Stimulated activated CD8-positive, alpha-beta memory T cell treated with anti-CD3 and anti-CD28 coated beads, Interleukin-4, amount 100 ng/mL, for 1 hour (primary cell): ENCODE measurements at places on chromosomes 5 and 9.

GRCh38 chr9:85484235-85484634 is 257.5 kb downstream of the AGTPBP1 start:
- no peak for DNase-seq

DNA sequence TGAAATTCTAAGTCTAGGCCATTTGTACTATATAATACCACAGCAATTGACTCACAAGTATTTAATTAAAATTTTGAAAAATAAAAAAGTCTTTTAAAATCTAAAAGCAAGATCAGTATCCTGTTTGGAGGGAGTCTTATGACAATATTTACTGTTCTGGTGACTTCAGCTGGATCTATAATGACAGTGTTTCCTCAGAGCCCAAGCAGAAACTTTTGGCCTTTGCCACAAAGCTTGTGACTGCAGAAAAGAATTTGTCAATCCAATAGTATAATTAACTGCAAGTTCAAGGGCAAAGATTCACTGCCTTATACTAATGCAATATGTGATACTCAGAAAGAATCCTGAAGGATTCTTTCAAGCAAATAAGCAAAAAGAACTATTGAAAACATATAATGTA is 49.6 kb upstream of the RAPGEF6 start:
- DNase-seq: no peak

- DNase-seq: no peak
These were observed 156.6 kb downstream of the AOPEP start for GRCh38 chr9:94882966-94883641.

DNA sequence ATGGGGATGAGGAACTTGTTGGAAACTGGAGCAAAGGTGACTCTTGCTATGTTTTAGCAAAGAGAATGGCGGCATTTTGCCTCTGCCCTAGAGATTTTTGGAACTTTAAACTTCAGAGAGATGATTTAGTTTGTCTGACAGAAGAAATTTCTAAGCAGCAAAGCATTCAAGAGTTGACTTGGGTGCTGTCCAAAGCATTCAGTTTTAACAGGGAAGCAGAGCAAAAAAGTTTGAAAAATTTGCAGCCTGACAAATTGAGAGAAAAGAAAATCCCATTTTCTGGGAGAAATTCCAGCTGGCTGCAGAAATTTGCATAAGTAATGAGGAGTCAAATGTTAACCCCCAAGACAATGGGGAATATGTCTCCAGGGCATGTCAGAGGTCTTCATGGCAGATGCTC is 682.3 kb upstream of the ST8SIA4 start:
- DNase-seq: no peak

DNA sequence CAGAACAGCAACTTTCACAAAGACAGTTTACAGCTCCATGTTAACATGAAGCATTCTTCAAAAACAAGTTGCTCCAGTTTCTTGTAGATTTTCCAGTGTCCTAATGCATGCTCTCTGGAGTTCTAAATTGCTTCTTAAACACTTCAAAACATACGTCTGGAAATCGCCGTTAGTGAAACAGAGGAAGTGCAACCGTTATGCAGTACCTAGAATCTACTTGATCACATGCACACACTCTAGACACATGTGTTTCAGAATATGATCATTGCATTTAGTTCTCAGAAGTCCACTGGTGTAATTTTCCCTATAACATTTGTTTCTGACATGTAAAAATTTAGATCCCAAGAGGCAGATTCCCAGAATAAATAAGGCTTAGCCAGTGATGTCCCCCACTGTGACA is 41.1 kb upstream of the RUFY1 start:
- no peak for DNase-seq
